GM04504 (cell line): ENCODE measurements at places on chromosomes 3 and 15.

GRCh38 chr3:126816986-126817777 lies 113.1 kb downstream of the CHCHD6 start:
- no peak for DNase-seq

- DNase-seq = no peak
Observed at GRCh38 chr15:56798639-56799038, 65.3 kb upstream of the ZNF280D start.

- DNase-seq = peak; percentile 54
Observed at GRCh38 chr15:101676921-101677329, 24.7 kb upstream of the TM2D3 start.

GRCh38 chr3:64438066-64438465 lies 212.8 kb upstream of the PRICKLE2 start:
- no peak for DNase-seq

- peak; percentile 51 for DNase-seq
Observed at GRCh38 chr3:9201266-9201665, 48.2 kb downstream of the SRGAP3 start.

- DNase-seq = no peak
Observed at GRCh38 chr3:118347396-118348168, 687.1 kb downstream of the IGSF11 start.

DNA sequence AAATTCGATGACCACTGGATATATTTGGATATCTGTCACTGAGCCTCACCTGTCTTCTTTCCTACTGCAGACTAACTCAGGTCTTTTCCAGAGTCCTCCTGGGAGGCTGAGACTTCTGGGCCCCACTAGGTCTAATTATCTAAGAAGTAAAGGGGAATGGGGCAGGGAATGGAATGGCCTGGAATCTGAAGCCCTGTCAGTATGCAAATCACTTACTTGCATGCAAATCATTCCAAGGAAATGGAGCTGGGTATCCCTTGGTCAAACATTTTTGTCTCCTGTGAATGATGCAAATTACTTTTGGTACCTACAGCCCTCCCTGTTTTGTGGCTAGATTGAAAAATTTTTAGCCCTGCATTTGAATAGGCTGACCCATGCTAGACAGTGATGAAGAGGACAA lies 5.3 kb upstream of the SPSB4 start:
- DNase-seq = no peak

DNA sequence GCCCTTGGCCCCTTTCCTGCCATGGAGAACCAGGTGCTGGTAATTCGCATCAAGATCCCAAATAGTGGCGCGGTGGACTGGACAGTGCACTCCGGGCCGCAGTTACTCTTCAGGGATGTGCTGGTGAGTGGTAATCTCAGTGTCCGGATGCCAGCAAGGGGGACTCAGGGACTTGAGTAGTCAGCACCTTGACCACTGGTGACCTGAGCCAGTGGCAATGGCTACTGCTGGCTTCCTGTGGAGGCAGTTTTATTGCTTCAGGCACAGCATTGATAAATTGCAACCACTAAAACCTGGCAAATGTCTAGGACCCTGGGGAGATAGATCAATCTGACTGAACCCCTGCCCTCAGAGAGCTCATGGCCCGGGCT lies 830 bp downstream of the MAP2K5 start:
- DNase-seq = no peak

DNA sequence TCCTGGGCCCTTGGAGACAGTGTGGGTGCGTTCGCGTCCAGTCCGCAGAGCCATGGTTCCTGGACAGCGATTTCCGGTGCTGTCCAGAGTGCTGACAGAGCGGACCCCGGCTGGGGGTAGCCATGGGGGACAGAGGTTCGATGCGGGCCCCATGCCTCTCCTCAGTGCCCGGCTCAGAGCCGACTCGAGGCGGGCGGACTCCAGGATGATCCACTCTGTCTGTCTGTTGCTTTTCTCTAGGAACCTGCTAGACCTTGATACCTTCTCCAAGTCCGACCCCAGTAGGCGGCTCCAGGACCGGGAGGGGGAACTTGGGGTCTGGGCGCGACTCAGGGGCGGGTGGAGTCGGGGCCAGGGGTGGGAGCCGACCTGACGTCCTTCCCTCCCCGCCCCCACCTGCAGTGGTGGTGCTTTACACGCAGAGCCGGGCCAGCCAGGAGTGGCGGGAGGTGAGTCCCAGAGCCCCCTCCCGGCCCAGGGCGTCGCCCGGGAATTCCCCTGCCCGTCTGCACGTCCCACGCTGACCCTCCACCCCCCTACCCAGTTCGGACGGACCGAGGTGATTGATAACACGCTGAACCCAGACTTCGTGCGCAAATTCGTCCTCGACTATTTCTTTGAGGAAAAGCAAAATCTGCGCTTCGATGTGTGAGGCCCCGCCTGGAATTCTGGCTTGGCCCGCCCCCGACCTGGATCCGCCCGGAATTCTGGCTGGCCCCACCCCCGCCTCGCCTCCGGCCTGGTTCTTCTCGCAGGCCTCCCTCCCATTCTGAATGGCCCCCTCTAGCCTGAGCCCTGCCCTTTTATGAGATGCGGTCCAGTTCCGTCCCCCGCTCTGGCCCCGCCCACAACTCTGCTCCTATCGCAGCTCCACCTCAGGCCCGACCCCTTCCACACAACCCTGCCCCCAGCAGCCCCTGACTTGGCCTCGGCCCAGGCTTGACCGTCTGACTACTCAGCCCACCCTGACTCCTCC lies 1.0 kb downstream of the CPNE9 start:
- no peak for DNase-seq

DNA sequence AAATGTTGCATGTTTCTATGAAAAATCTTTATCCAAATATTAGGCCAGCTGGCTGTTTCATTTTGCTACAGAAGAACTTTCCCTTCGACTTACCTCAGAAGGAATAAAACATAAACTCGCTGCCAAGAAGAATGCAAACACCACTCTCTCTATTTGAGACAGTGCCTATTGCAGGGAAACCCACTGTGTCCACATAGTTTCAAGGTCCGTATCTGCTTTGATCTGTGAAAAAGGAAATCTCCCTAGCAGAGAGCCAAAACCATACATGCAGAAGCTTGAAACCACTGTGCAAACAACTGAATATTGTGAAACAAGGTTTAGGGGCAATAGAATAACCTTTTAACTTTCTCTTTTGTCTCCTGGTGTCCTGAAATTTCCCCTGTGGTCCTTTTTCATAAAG lies 35.0 kb upstream of the CAPN7 start:
- no peak for DNase-seq

- no peak for DNase-seq
Observed at GRCh38 chr15:50189633-50190032, 7.6 kb downstream of the SLC27A2 start.

DNA sequence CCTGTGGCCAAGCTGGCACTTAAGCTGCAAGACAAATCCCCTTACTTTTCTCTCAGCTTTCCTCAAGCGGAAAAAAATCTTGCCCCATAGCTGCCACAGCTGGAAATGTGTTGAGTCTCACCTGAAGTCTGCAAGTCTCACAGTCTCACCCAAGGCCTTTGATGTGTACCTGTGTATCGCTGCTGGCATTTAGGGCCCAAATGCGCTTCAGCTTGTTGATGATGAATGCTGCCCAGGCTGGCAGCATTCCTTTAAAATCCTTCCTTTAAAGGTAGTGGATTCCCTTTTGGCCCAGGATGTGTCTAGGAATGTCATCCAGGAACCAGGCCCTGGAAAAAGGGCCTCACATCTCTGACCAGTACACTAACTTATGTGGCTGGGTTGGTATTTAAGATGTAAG lies 7.0 kb downstream of the OR5K4 start:
- DNase-seq = no peak

GRCh38 chr3:170632780-170633179 lies 46.9 kb upstream of the SLC7A14 start:
- peak; percentile 53 for DNase-seq

DNA sequence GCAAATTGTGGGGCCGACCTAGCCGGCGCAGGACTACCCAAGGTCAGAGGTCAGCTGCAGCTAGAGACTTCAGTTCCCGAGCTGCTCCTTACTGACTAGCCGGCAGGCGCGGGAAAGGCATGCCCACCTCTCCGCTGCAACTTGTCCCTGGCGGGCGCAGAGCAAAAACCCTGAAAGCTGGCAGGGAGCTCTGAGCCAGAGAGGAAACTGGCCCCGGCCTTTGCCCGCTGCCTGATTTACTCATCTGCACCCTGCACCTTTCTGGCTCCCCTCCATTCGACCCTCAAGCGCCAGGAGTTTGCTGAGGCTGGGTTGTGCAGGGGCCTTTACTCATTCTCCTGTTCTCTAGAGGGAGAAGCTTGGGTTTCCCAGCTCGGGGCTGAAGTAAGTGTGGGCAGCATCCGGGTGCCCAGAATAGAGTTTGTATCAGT lies 1.5 kb downstream of the ZIC4 start:
- no peak for DNase-seq

DNA sequence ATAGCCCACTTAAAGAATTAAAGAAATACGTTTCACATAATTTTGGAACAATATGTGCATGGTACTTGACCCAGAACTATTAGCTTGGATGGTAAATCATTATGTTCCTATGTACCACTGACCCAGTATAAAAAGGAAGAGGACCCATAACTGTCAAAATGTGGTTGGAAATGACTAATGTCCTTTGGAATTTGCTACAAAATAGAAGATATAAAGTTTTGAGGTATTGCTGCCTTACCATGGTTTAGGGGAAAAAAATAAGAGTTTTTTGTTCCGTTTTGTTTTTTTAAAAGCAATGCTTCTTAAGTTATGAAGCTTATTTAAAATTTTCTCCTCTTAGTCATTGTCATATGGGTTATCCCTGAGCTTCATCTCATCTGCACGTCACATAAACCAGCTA lies 15.8 kb upstream of the TFDP2 start:
- DNase-seq = no peak

- DNase-seq = peak; percentile 56
Observed at GRCh38 chr15:57541805-57542504, 49.7 kb upstream of the MYZAP start.

DNA sequence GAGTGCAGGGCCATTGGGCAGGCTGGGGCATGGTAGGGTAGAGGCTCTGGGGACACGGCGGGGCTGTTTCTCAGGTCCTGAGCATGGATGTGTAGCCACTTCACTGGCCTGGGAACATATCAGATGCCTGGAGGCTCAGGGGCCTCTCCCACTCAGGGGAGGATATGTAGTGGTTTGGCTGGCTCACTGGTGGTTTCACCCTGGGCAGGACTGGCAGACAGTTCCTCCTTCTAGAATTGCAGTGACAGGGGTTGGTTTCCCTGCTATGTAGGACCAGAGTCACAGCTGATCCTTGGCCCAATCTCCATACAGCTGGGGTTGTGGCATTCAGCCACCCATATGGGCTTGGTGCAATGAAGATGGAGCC lies 4.8 kb upstream of the ARHGAP31 start:
- no peak for DNase-seq

- no peak for DNase-seq
Observed at GRCh38 chr3:171790898-171791691, 19.2 kb downstream of the PLD1 start.

GRCh38 chr3:126155819-126156218 lies 24.6 kb downstream of the ALDH1L1 start:
- no peak for DNase-seq

GRCh38 chr3:71001303-71001830 lies 582.2 kb downstream of the FOXP1 start:
- no peak for DNase-seq

DNA sequence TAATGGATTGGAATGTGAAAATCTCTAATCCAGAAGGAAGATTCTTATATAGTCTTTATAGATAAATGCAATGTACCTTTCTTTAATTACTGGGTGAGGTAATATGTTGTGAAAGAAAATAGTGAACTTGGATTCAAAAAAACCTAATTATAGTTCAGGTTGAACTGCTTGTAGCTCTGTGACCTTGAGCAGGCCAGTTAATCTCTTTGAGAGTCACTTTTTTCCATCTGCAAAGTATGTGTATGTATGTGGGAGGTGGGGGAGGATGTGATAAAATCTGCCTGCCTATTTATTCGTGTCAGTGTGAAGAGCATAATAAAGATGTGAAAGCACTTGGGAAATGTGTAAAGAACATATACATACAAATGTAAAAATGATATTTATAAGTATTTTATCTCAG lies 34.4 kb downstream of the GLCE start:
- DNase-seq = no peak

DNA sequence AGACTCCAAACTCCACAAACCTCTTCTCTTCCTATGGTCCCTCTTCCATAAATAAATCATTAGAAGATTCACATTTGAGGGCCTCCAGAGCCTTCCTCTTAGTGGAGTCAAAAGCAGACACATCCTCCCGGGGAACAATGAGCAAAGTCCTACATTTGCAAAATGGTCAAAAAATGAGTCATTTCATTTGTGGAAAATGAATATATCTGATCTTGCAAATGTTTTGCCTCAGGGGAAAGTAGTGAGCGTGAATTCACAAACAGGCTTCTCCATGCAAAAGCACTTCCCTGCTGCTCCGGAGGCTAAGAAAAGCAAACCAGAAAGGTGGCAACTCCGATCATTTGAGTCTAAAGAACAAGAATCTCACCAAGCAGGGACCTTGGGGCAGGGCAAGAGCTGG lies 86.7 kb upstream of the IQSEC1 start:
- DNase-seq = peak; percentile 6

DNA sequence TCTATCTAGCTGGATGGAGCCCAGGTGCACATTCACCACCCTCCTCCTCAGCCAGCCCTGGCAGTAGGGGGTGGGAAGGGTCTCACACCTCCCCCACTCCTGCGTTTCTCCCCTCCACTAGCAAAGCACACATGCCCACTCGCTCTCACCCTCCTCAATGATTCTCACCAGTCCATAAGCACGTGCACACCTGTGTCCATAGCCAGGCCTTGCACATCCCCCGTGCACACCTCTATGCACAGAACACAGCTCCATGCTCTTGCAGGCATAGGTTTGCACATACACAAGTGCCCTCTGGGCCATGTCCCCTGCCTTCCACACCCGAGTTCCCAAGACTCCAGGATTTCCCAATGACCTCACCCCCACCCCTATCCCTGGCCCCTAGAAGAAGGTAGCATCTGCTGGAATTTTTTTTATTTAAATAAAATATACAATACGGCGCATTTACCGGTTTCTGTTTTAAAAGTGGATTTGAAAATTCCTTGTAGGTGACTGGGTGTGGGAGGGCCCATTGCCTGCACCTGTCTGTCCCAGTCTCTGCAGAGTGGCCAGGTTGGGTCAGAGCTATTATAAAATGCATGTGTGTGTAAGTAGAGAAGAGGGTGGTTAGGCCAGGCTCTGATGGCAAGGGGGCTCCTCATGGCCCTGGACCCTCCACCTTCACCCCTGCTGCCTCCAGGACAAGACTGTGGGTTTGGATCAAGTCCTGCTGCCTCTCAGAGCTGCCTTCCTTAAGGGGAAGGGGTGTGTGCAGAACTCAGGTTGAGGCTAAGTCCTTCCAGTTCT lies 49.1 kb downstream of the HCN4 start:
- DNase-seq = no peak
